ENCODE measurements at places on chromosomes 6 and 20.

- DNase-seq: no peak
Observed at GRCh38 chr6:106572436-106572835, 56.9 kb downstream of the RTN4IP1 start.

DNA sequence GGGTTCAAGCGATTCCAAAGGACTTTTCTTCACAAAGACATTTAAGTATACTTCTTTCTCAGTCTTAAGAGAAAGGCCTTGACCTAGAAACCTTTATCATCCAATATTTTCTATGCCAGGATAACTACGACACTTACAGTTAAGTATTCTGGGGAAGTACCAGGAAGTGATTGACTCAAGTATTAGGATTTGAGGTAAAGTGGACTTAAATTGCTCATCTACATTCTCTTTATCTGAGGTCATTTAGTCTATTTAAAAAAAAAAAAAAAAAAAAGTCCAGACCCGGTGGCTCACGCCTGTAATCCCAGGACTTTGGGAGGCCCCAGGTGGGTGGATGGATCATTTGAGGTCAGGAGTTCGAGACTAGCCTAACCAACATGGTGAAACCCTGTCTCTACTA lies 114.7 kb downstream of the ZFAND3 start:
- DNase-seq: peak; percentile 29

- no peak for DNase-seq
Observed at GRCh38 chr6:126100386-126100785, 114.0 kb downstream of the TRMT11 start.

- peak; percentile 87 for DNase-seq
Observed at GRCh38 chr6:75143191-75143590, 62.7 kb downstream of the COL12A1 start.

DNA sequence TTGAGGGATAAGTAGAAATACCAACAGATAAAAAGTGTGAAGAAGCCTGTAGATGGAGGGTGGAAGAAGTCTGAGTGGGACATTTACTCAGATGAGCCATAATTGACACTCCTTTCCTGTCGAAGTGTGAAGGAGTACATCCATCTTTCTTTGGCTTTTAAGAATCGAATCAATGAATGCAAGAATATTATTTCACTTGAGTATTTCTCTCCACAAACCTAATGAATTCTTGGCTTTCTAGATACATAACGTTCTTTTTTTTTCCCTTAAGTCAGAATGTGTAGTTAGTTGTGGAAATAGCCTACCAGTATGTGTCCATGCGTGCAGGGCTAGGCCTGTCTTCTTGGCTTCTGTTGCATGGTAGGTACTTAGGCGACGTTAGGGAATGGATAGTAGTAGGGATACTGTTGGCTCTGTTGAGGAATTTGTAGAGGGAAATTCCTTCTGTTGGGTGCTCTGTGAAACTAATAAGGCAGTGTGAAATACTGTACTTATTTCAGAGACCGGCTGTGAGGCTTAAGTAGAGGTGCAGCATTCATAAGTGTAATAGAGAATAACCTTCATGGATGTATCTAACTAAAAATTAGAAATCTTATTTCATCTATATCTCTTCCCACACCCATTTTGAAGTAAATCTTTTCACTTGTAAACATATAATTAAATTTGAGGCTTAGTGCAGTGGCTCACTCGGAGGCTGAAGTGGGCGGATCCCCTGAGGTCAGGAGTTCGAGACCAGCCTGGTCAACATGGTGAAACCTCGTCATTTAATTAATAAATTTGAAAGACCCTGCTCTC lies 1.5 kb downstream of the RPS18 start:
- no peak for DNase-seq

DNA sequence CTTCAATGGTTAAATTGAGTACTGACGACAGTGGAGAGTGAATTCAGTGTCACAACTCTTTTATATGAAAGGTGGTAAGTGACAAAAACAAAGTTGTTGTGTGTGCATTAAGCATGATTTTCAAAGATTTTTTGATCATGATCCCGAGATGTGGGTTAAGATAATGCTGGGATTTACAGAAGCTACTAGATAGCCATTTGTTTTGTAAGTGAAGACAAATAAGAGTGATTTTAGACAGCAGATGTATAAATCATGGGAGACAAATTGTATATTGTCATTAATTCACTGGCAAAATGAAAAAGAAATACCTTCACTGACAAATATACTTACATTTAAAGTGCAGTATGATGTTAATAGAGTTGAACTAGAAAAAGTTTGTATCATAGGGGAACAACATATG lies 6.1 kb downstream of the ADGRB3 start:
- DNase-seq: no peak

GRCh38 chr6:99573980-99574617 lies 5.6 kb upstream of the CCNC start:
- DNase-seq: no peak

- DNase-seq: peak; percentile 47
Observed at GRCh38 chr6:138795809-138796603, at the start of gene ECT2L. Gene ECT2L, plus strand, starts transcription at chr6:138796087. Its CDS starts 17,188 bp downstream, at chr6:138813275.

DNA sequence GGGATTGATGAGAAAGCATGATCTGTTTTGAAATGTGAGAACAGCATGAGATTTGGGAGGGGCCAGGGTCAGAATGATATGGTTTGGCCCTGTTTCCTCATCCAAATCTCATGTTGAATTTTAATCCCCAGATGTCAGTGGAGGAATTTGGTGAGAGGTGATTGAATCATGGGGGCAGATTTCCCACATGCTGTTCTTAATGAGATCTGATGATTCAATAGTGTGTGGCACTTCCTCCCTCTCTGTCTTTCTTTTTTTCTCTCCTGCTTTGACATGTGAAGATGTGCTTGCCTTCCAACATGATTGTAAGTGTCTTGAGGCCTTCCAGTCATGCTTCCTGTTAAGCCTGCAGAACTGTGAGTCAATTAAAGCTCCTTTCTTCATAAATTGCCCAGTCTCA lies 1060.3 kb upstream of the CITED2 start:
- DNase-seq: peak; percentile 25

DNA sequence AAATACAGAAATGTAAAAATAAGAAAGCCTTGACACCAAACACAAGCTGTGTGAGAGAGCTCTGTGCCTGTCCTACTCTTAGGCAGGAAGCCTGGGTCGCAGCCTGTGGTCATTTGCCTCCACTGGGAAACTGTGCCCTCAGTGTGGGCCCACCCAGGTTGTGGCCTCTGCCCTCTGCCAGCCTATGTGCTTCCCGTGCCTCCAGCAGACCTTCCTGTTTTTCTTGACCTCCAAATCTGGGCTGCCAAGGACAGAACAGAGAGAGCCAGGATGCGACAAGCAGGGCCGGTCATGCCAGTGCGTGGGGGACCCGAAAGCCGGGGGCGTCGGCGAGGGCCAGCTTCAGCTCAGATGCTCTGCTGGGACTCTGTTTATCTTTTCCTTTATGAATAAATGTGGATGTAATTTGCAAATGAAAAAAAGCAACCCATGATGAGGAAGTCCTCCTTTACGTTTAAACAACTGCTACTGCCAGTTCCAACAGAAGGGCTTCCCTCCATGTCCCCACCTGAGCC lies 189.2 kb upstream of the EXOC2 start:
- DNase-seq: no peak

GRCh38 chr6:101199441-101199840 lies 194.1 kb upstream of the GRIK2 start:
- no peak for DNase-seq

DNA sequence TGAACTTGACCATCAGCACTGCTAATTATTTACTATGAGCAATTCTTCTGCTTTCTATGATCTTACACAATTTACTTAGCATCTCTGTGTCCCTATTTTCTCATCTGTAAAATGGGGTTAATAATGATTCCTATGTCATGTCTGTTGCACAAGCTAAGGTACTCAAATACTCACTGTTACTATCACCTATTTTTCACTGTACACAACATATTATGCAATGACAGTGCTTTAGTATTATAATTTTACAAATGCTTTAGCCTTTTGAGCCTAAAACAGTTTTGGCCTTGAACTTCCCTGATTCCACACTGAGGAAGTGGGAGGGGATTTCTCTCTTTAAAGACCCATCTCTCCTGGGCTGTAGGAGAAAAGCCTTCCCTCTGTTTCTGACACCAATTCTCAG lies 36.9 kb upstream of the THEMIS start:
- DNase-seq: no peak

DNA sequence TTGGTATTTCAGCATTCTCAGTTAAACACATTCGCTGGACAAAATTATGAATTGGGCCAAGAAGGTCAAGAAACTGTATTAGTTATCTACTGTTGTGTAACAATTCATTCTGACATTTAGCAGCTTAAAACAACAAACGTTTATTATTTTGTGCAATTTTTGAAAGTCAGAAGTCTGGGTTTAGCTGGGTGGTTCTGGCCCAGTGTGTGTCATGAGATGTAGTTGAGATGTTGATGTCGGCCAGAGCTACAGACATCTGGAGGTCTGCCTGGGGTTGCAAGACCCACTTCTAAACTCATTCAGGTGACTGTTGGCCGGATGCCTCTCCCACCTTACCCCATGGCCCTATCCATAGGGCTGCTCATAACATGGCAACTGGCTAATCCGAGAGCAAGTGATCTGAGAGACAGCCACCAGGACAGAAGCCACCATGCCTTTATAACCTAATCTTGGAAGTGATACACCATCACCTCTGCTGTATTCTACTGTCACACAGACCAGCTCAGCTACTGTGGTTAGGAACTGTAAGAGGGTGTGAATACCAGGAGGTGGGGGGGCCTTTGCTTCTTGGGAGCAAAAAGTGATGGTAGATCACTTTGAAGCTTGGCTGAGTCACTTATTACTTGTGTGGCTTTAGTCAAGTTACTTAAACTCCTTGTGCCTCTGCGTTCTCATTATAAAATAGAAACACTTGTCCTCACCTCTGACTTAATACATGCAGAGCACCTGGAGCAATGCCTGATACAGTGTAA lies 217.0 kb upstream of the MYLIP start:
- DNase-seq: no peak

GRCh38 chr6:149723771-149724417 lies 6.0 kb upstream of the LATS1 start:
- peak; percentile 62 for DNase-seq

GRCh38 chr6:88843040-88843439 lies 120.4 kb downstream of the RNGTT start:
- DNase-seq: peak; percentile 81

DNA sequence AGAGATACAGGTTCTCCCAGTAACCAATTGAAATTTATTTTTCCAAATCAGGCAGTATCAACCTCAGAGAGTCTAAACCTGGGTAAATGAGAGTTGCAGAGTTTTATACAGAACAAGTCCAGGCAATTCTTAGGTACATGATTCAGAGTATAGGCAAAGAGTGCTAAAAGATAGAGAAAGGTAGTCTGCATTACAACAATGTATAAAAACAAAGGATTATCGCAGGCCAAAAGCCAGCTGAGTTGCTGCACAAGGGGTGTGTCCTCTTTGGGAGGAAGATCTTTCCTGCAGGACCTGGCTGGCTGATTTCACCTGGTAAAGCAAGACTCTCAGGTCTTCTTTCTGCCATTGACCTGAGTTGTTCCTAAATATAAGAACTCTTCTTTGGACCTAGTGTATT lies 48.9 kb upstream of the ECHDC1 start:
- no peak for DNase-seq

GRCh38 chr6:93581371-93581770 lies 162.0 kb upstream of the EPHA7 start:
- DNase-seq: no peak

GRCh38 chr6:139308286-139308916 lies 16.6 kb upstream of the TXLNB start:
- peak; percentile 46 for DNase-seq

GRCh38 chr6:151553416-151554165 lies 59.8 kb downstream of the CCDC170 start:
- DNase-seq: no peak

- peak; percentile 58 for DNase-seq
Observed at GRCh38 chr6:11430036-11430435, 107.5 kb upstream of the TMEM170B start.

DNA sequence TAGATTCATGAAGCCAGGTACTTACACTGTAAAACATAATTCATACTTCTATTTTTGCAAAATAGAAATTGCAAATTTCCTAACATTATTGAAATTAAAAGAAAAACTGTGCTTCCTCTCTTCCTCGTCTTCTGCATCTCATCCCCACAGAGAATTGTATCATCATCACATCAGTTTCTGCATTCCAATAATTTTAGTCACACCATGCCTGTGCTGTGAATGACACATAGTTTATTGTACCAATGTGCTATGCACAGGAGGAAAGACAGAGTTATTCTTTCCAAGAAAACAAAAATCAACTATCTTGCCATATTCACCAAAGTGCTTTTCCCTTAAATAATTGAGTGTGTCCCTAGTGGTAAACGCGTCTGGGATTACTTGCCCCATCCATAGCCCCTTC lies 38.1 kb upstream of the FAM135A start:
- DNase-seq: no peak

- no peak for DNase-seq
Observed at GRCh38 chr20:23655491-23656211, 17.9 kb upstream of the CST3 start.

GRCh38 chr6:121645100-121645745 lies 209.8 kb downstream of the GJA1 start:
- peak; percentile 71 for DNase-seq

GRCh38 chr6:130457605-130458004 lies 91.8 kb downstream of the TMEM200A start:
- no peak for DNase-seq

DNA sequence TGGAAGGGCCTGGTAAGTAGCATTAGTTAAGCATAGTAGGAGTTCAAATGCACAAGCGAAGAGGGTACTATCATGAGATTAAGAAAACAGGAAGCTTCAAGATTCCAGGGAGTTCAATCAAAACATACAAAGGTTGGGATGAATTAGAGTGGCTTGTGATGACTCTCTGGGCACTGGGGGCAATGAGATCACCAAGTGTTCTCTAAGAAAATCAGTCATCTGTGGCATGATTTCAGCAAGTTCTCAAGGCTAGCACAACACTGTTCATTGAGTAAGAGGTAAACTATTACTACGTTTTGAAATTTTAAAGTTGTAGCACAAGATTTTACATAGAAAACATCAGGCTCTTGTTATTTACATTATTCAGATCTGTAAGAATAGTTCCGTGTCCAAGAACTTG lies 139.7 kb upstream of the FLRT3 start:
- no peak for DNase-seq

GRCh38 chr6:136486357-136486756 lies 63.9 kb downstream of the MAP7 start:
- DNase-seq: no peak

GRCh38 chr6:42766163-42766670 lies 15.6 kb upstream of the BICRAL start:
- DNase-seq: peak; percentile 86

- peak; percentile 97 for DNase-seq
Observed at GRCh38 chr6:4581468-4582385, 194.5 kb upstream of the CDYL start.
